Epithelial cell of proximal tubule (primary cell): ENCODE measurements at places on chromosomes 4 and X. TPM values are rescaled to one million over a fixed set of nuclear protein-coding genes. Genes with fewer than 3 reads are reported as not detected.
A peak's percentile ranks its signal among the peaks of the same experiment; 100 is the strongest.

DNA sequence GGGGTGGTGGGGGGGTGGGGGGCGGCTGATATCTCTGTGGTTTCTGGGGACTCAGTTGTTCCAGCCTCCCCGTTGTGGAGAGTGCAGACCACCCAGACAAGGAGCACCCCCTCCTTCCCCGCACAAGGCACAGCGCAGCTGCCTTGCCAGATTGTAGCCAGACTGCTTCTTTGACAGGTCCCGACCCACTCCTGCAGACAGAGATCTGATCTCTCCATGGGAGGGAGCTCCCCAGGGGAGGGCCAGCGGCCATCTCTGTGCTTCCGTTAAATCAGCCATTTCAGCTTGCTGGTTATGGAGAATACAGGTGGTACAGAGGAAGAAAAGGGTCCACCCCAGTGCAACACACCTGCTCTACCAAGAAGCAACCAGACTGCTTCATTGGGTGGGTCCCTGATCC, 80.8 kb downstream of the FGF16 start:
- no peak for DNase-seq

GRCh38 chr4:120630427-120630826, 292.1 kb downstream of the PRDM5 start:
- DNase-seq: no peak

DNA sequence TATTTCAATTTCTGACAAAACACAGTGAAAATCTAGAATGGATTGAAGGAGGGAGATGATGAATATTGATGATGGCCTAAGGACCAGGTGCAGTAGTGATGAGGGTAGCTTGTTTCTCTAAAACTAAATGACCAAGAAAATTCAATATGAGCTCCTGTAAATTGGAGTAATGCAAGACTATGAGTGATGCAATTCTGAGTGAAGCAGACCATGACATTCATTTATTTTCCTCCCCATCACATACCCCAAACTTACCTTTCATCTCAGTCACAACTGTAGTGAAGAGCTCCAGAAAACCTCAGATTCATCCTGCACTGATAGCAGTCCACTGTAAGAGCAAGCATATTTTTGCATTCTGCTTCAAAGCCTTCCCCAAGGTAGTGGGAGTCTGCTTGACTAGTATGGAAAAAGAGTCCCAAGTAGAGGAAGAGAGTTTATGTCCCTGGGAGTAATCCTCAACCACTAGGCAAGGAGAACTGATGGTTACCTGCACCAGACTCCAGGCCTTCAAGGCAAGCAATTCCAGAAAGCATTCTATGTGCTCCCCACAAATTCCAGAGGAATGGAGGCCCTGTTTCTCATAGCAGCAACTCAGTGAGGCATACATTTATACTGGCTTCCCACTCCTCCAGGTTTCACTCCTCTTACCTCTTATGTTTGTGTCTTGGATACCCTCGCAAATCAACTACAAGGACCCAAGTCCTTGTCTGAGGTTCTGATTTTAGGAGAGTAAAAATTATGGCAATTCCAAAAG, 47.2 kb downstream of the CXCL1 start:
- peak; percentile 41 for DNase-seq

DNA sequence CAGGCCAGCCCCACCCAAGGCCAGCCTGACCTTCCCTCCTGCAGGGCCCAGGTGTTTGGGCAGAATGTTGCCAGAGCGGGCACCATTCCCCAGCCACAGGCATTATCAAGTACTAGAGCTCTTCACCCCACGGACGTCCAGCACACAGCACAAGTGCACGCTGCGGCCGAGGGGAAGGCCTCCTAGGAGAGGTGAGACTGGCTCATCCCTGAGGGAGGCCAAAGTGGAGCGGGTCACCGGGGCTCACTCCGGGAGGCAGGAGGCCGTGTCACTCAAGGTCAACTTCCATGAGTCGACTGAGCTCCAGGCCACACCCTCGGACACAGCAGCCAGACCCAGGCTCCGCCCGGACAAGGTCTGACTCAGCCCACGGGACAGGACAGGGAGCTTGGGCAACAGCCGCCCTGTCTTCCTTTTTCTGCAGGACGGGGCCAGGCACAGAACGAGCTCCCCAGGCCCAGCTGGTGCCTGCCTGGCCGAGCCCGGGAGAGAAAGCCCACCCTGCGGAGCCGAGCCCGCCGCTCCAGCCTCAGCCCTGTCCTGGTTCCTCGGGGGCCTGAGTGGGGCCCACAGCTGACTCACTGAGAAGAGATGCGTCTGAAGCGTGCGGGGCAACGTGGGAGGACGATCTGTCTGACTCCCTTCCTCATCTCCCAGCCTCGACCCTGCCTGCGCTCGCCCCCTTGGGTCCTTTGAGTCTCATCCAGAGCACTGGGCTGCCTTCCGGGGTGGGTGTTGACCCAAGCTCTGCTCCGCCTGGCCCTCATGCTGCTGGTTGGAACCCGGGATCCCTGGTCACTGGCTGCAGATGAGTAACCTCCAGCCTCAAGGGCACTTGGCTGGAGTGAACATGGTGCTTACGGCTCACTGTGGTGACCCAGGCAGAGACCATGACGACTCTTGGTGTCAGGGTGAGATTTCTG, 1.6 kb downstream of the SLC49A3 start:
- DNase-seq: peak; percentile 42

The DGKK gene
- under 0.01 TPM in 1 of 2 replicates, not detected in the other for total RNA-seq

The PDE6B gene
- total RNA-seq: 4.1 and 5.7 TPM in 2 replicates

DNA sequence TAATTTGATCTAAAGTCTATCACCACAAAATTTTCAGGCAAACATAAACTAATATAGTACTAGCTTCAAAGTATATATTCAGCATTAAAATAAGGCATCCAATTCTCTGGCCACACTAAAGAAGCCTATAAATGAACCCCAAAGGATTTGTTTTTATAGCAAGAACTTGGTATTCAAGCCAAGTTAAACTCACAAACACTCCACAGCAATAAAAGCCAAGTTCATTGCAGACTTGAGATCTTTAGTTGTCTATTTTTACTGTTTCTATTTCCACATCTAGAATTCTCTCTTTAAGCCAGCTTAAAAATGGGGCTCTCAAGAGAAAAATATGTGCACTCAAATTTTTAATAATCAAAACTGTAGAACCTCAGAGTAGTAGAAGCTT, 51.1 kb downstream of the WDFY3 start:
- DNase-seq: no peak

The DACH2 gene
- not detected in 2 replicates for total RNA-seq

GRCh38 chr4:3418029-3418762, 23.6 kb upstream of the HGFAC start:
- DNase-seq: no peak

GRCh38 chr4:154485127-154485773, 6.3 kb downstream of the DCHS2 start:
- DNase-seq: no peak

The HSFX2 gene
- not detected in 2 replicates for total RNA-seq

- DNase-seq: no peak
Measured at GRCh38 chr4:182400790-182401189, 157.6 kb downstream of the TENM3 start.

- no peak for DNase-seq
Measured at GRCh38 chrX:69900491-69900890, 149.2 kb downstream of the AWAT2 start.

The RBM46 gene
- total RNA-seq: 0.40 and 0.43 TPM in 2 replicates

- no peak for DNase-seq
Measured at GRCh38 chrX:105375816-105376215, 155.3 kb upstream of the TEX13A start.

The MAP7D3 gene
- 10.9 and 18.6 TPM in 2 replicates for total RNA-seq
